ENCODE measurements at places on chromosomes 7 and 10. TPM values are rescaled to one million over a fixed set of nuclear protein-coding genes. Genes with fewer than 3 reads are reported as not detected.

Gene EGR2
- total RNA-seq, result not detected

Gene GPER1
- total RNA-seq, result not detected

Gene LIPK
- not detected for total RNA-seq

Gene PILRB
- 6.4 TPM for total RNA-seq

Gene ADCY1
- total RNA-seq, result 0.61 TPM

Gene DYNC1I1
- total RNA-seq, result 1.8 TPM

Gene FAM13C
- not detected for total RNA-seq

Gene WIPF3
- not detected for total RNA-seq

Gene SAMD9L
- total RNA-seq, result 78.0 TPM

Gene MRPS24
- 85.0 TPM for total RNA-seq

Gene MYL7
- total RNA-seq, result not detected

Gene GJD4
- total RNA-seq, result not detected

Gene SPDYE9
- total RNA-seq, result not detected

Gene RHOBTB1
- total RNA-seq, result 33.1 TPM

Gene ASAH2B
- total RNA-seq, result 1.1 TPM

Gene AKR1C1
- total RNA-seq, result 3.2 TPM

Gene CDK14
- total RNA-seq, result 17.9 TPM

Gene NUPR2
- not detected for total RNA-seq

Gene PRSS2
- total RNA-seq, result 0.76 TPM

Gene TMEM176A
- total RNA-seq, result not detected

Gene PNLIPRP2
- total RNA-seq, result not detected

Gene FOXI2
- not detected for total RNA-seq

Gene TRIL
- 0.30 TPM for total RNA-seq

Gene ANKRD30A
- not detected for total RNA-seq

Gene CYP3A7
- total RNA-seq, result not detected

Gene AVPI1
- total RNA-seq, result 1.5 TPM

Gene AASS
- total RNA-seq, result 62.9 TPM

Gene GDF2
- total RNA-seq, result not detected

Gene ASAH2
- 0.32 TPM for total RNA-seq

Gene NME8
- total RNA-seq, result not detected

Gene NT5C3A
- total RNA-seq, result 21.4 TPM

Gene CAV2
- total RNA-seq, result 150 TPM

Gene CLDN3
- total RNA-seq, result 0.32 TPM

Gene ZEB1
- 86.7 TPM for total RNA-seq

Gene PDGFA
- 91.9 TPM for total RNA-seq

Gene MTPN
- 118 TPM for total RNA-seq

Gene FGFBP3
- 0.30 TPM for total RNA-seq

Gene TMEM225B
- under 0.01 TPM for total RNA-seq

Gene PCBD1
- total RNA-seq, result 50.6 TPM

Gene WAPL
- total RNA-seq, result 45.1 TPM

All from epithelial cell of umbilical artery (primary cell).